Neuronal stem cell (in vitro differentiated cells): ENCODE measurements at places on chromosomes 3 and 15.

DNA sequence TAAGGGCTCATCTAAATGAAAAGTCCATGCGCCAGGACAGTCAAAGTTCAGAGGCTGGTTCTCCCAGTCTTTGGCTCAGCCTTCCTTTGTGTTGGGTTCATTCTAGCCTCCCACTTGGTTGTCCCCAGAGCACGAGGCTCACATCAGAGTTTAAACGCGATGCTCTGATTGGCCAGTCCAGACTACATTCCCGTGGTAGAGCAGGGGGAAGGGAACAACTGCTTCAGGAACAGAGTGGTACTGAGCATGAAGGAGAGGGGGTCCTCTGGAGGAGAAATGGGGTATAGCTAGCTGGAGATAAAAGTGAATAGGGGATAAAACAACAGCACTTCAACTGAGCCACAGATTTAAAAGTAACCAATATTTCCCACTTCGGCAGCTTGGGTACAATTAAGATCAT, 32.2 kb downstream of the ANAPC13 start:
- no peak for DNase-seq

GRCh38 chr3:171832989-171833388, 10.2 kb upstream of the TMEM212 start:
- no peak for DNase-seq

- DNase-seq: no peak
Observed at GRCh38 chr3:56811546-56812202, 9.9 kb upstream of the ARHGEF3 start.

DNA sequence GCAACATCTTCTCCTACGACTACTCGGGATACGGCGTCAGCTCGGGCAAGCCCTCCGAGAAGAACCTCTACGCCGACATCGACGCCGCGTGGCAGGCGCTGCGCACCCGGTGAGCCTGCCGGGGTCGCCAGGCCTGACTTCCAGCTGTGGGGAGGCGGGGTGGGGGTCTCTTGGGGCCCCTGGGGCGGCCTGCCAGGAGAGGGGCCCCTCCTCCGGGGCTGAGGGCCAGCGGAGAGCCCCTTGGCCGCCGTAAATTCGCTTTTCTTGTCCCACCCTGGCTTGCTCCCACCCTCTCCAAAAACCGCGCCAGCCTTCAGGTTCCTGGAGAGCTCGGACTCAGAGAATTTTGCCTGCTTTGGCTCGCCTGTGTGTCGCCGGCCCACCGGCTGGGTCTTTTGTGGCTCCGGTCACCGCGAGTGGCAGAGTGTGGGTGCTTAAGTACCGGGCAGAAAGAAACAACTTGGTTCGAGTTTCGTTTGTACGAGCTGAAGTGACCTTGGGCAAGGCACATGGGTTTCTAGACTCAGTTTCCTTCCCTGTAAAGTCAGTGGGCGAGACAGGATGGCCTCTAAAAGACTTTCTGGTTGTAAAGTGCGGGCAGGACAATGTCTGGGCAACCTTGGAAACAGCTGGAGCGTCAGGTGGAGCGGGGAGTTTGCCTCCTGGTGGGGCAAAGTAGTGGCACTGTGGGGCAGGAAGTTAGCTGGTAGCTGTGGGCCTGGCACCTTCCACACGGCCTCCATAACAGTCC, 976 bp downstream of the ABHD17C start:
- no peak for DNase-seq

- no peak for DNase-seq
Observed at GRCh38 chr3:187925326-187925725, 180.1 kb upstream of the BCL6 start.

DNA sequence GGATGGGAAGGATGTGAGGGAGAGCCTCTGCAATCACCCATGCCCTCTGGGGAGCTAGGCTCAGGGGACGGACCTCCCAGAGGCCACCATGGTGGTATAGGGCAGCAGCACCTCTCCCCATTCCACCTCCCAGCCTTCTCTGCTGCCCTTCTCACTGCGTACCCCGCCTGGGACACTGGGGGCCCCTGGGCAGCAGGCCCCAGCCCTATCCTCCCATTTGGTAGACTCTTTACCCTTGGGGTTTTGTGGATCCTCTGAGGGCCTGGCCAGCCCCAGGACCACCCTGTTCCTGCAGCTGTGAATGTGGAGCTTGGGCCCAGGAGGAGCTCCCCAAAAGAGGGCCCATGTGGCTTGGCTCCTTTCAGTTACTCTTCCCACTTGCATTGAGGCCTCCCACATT, 131.9 kb downstream of the DNAJB8 start:
- no peak for DNase-seq

DNA sequence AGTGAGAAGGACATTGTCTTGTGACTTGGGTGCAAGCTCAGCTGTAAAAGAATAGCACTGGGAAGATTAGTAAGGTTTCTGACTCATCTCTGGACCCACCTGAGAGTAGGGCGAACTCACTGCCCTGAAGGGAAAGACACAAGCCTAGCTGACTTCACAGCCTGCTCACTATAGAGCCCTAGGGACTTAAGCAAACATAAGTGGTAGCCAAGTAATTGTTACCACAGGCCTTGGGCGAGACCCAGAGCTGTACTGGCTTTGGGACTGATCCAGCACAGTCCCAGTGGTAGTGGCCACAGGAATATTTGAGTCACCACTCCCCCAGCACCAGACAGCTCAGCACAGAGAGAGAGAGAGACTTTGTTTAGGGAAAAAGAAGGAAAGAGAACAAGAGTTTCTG, 429.9 kb downstream of the TBL1XR1 start:
- no peak for DNase-seq

GRCh38 chr3:38989917-38990510, 61.7 kb downstream of the SCN11A start:
- DNase-seq: no peak

DNA sequence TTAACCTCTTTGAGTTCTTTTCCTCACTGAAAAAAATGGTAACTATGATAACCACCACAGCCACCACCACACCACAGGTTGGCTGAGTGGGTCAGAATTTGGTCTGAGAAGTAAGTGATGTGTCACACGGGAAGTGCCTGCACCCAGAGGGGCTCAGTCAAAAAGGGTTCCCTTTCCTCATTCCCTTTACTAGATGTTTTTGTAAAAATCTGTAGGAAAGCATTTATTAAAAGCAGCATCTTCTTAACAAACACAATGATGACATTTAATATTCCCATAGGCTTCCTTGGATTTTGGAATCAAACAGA, 23.2 kb downstream of the CFAP92 start:
- DNase-seq: no peak

DNA sequence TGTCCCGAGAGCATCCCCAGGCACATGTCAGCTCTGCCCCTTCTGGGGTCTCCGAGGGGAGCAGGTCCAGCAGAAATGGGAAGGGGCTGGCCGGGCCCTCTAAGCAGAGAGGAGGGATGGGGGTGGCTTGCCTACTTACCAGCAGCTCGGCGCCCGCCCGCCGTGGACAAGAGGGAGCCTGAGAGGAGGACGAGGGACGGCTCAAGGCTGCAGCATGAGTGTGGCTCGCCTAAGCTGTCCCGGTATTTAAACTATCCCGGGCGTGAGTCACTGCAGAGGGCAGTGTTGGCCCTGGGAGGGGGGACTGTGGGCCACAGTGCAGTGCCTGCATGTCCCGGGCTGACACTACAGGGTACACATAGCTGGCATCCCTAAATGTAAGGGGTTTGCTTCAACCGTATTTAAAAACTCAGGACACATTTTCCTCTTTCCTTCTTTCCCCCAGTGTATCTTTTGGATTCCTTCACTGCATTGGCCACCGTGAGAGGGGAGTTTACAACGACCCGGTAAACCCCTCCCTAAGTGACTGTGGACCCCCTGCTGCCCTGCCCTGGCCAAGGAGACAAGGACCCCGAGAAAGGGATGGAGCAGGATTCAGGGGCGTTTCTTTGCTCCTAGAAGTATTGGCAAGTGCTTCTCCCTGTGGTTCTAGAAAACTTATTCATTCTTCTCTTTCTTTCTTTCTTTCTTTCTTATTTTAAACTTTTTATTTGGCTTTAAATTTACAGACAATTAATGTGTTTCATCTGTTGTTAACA, at the start of gene LRRC15:
LRRC15 (minus strand) TSS at position 222 of the 758 bp plus-strand sequence. CDS start 8,700 bp downstream, outside the sequence.
- DNase-seq: peak; percentile 41

GRCh38 chr3:152779653-152780052, 55.3 kb upstream of the P2RY1 start:
- DNase-seq: peak; percentile 32

DNA sequence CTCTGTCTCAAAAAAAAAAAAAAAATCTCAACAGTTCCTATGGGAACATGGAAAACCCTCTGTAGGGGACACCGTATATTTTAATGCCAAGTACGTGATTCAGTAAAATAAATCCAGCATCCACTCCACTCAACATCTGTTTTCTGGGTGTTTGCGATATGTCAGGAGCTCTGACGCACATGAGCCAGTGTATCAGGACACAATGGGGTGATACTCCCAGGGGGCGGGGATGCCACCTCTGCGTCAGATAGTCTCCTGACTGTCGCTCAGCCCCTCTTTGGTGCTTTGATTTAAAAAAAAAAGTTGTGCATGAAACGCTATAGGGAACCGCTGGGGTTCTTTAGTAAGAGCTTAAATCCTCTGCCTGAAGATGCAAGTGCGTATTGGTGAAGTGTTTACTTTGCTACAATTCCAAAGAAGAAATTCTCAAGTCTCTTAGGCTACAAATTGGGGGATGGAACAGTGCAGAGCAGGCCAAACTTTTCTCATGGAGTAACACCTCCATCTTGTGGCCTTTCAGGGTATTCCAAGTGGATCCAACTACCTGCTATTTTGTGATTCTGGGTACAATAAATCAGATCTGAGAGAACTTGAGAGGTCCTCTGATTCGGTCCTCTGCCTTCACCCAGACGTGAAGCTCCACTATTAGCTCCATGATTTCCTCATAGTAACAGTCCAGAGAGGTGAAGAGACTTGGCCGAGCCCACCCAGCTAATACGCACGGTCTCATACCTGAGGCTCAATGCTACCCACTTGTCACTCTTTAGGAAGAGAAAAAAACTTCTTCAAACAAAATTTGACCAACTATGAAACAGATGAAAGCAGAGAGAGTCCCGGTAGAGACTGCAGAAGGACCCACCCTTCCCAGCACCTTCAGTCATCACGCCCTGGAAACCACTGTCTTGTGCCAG, 9.3 kb upstream of the NR2E3 start:
- DNase-seq: peak; percentile 75

GRCh38 chr3:152040319-152040718, 166.9 kb downstream of the SUCNR1 start:
- no peak for DNase-seq

GRCh38 chr3:157532529-157533297, 29.5 kb upstream of the VEPH1 start:
- peak; percentile 68 for DNase-seq

DNA sequence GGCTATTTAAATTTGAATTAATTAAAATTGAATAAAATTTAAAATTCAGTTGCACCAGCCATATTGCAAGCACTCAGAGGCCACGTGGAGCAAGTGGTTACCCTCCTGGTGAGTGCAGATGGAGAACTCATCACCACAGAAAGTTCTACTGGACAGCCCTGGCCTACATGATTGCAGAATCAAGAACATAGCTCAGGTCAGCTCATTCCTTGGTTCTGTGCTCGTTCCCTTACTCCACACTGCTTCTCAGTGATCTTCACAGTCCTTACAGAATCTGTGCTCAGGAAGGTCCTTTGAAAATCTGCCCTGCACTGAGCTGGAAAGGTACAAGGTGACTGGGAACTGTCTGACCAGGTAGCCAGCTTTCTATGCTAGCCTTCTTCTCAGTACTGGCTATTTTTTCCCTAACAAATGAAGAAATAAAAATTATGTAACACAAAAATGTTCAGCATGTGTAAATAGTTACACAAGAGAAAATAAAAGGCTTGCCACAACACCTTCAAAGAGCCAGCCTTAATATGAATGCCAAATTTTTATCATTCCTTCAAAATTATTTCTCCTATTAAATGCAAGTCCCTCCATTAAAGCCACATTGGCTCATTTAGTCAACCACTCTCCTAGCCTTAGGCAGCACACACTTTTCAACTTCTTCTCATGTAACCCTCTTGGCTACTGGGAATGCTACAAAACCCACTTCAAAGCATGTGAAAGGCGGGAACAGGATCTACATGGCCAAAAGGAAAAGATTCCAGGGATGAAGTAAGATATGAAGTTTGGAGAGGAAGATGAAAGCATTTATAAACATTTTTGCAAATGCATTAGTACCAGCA, 326.4 kb upstream of the WNT5A start:
- no peak for DNase-seq

GRCh38 chr15:42031198-42031915, 10.5 kb upstream of the PLA2G4E start:
- DNase-seq: no peak

- no peak for DNase-seq
Observed at GRCh38 chr15:82649226-82649999, 2.2 kb upstream of the CPEB1 start.

- DNase-seq: no peak
Observed at GRCh38 chr15:45114076-45114750, at the start of the genes DUOX2 and DUOXA2. DUOX2 (minus strand) TSS chr15:45114172; CDS start chr15:45113411, 761 bp downstream. DUOXA2 (plus strand) TSS chr15:45114326; CDS start chr15:45114606, 280 bp downstream.

DNA sequence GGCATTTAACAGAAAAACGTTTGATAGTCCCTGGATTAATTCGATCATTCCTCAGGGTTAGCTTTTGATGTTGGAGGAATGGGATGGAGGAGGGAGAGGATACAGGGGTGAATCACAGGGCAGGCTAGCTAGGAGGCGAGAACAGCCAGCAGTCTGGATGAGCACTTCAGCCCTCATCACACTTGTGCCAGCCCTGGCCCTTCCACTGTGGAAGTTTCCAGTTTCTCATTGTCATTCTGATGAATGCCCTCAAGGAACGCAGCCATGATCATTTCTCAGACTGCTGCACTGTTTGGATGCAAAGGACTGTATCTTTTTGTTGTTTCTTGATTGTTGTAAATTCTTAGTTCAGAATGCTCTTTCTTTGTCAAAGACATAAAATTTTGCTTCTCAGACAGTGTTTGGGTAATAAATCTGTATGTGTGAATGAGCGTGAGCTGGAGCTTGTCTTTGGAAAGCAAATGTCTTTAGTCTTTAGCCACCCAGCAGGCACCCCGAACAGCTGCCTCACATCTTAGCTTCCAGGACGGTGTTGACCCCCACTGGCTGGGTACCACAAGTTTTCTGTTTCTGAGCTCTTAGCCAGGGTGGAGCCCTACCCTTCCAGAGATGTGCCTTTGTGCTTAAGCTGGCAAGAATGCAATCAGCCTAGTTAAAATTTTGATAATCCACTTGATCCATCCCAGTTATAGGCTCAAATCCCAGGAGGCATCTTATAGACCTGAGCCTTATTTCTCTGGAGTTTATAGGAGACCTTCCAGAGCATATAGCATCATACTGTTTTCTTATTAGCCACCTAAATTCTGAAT, 121.1 kb downstream of the PDCD6IP start:
- DNase-seq: no peak

GRCh38 chr3:184685646-184686045, 26.2 kb downstream of the MAGEF1 start:
- DNase-seq: peak; percentile 54

DNA sequence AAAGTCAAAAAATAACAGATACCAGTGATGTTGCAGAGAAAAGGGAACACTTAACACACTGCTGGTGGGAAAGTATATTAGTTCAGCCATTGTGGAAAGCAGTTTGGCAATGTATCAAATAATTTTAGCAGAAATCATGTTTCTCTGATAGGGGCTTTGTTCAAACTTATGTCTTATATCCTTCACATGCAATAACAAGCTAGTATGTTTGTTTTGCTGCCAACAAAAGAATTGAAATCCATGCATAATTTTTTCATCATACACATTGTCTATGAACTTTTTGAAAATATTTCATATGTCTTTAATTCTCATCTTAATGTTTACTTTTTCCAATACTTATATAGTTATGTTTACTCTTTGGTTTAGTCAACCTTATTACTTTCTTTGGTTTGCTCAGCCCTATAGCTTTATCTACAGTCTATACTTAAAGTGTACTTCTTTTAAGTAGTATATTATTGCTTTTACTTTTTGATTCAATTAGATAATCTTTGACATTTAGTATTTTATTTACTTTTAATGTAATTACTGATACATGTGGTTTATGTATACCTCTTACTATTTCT, 639.6 kb upstream of the CBLB start:
- no peak for DNase-seq
